ENCODE measurements at places on chromosomes 1 and 21.

GRCh38 chr1:162704673-162705424, 72.6 kb downstream of the DDR2 start:
- no peak for DNase-seq

DNA sequence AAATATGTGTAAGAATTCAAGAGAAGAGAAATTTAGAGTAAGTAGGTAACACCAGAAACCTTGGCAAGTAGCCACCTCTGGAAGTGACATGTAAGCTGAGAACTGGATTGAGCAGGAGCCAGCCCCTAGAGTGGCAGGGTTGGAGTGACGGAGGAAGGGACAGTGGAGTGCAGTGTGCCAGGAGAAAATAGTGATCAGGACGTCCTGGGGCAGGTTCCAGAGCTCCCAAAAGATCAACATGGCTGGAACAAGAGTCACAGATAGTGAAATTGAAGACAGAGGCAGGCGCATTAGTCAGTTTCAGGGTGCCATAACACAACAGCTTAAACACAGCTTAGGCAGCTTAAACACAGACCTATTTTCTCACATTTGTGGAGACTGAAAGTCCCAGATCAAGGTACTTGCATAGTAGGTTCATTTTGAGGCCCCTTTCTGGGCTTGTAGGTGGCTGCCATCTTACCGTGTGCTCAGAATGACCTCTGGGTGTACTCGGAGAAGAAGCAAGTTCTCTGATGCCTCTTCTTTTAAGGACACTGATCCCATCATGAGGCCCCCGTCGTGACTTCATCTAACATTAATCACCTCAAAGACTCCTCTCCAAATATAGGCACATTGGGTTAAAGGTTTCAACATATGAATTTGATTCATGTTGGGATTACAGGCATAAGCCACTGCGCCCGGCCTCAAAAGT, 37.2 kb downstream of the GNPAT start:
- no peak for DNase-seq

DNA sequence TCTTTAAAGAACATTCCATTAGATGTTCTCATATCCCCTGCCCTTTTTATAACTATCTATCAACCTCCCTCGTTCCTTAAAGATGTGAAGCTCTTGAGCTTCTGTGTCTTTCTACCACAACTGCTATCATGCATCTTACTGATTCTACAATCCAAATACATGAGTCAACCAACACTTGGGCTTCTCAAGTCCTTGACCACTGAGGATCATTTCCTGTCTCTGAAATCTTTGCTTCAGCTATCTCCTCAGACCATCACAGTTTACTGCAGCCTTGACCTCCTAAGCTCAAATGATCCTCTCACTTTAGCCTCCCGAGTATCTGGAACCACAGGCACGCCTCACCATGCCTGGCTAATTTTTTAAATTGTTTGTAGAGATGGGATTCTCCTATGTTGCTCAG, 75.2 kb downstream of the FMO4 start:
- DNase-seq, result peak; percentile 17

GRCh38 chr1:85576266-85576641, 4.3 kb upstream of the CCN1 start:
- peak; percentile 81 for DNase-seq

DNA sequence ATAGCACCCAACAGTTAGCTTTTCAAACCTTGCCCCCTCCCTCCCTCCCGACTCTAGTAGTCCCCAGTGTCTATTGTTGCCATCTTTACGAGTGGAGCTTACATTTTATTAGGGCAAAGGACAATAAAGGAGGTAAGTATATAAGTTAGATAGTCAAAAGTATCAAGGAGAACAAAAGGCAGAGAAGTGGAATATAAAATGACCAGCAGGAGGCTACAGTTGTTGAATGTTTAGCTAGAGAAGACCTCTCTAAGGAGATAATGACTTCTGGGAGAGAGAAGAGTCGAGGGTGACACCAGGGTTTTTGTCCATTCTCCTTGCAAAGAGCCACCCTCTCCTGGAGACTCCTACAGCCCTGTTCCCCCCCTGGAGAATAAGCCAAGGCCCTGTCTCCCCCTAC, 48.7 kb downstream of the SYT6 start:
- no peak for DNase-seq

GRCh38 chr1:219041818-219042217, 131.9 kb upstream of the LYPLAL1 start:
- no peak for DNase-seq

DNA sequence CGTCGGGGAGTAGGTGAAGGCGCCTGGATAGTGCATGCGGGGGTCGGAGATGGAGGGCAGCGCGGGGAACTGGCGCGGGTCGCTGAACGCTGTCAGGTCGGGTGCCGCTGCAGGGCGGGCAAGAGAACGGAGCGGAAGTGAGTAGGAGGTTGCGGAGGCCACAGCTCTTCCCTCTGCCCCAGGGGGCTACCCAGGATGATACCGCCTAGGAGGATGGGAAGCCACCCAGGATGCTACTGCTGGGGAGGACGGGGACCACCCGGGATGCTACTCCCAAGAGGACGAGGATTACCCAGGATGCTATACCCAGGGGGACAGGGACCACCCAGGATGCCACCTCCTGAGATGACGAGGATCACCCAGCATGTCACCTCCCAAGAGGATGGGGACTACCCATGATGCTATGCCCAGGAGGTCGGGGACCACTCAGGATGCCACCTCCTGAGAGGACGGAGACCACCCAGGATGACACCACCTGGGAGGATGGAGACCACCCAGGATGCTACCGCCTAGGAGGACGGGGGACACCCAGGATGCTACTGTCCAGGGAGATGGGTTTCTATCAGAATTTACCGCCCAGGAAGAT, 123.8 kb downstream of the CLIC6 start:
- no peak for DNase-seq

DNA sequence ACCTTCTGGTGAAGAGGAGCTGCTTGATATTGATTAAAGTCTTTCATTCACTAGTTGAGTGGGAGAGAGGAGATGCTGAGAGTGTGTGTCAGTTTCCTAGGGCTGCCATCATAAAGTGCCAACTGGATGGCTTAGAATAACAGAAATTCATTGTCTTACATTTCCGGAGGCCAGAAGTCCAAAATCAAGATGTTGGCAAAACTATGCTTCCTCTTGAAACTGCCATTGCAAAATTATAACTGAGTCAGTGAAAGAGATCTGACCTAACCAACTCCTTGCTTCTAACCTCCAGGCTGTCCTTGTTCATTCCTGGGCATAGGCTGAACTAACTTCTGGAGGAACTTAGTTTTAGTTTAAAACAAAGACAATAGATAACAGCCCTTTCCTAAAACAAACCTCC, 47.1 kb downstream of the PTGS2 start:
- no peak for DNase-seq

DNA sequence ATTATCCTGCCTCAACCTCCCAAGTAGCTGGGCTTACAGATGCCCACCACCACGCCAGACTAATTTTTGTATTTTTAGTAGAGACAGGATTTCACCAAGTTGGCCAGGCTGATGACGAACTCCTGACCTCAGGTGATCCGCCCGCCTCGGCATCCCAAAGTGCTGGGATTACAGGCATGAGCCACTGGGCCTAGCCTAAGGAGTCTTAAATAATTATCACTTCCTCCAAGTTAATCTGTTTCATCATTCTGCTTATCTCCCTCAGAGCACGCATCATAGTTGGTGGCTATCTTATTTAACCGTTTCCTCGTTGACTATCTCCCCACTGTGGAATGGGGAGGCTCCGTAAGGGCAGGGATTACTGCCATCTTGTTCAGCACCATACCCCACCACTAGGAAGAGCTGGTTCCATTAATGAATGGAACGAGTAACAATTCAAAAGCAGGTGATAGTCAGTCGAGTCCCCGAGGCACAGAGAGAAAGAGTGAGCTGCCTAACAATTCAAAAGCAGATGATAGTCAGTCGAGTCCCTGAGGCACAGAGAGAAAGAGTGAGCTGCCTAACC, 52.7 kb downstream of the GLUL start:
- DNase-seq, result no peak

DNA sequence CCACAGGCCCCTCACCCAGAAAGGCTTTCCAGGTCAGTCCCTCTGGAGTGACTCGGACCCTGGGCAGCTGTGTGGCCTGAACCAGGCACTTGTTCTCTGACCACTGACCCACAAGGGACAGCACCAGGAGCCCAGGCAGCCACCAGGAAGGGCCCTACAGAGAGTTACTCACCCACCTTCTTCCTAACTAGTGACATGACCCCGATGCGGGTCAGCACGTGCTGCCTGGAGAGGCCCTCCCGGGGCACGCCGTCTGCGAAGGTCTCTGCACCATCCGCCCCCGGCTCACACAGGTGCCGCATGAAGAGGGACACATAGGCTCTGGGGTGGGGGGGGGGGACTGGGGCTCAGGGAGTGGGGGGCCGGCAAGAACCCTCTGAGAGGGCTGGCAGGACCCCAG, 55.8 kb downstream of the CHD5 start:
- no peak for DNase-seq

GRCh38 chr1:53087332-53088285, 25.6 kb downstream of the PODN start:
- no peak for DNase-seq

- peak; percentile 33 for DNase-seq
Measured at GRCh38 chr1:16367968-16368890, 1.2 kb downstream of the SZRD1 start.

DNA sequence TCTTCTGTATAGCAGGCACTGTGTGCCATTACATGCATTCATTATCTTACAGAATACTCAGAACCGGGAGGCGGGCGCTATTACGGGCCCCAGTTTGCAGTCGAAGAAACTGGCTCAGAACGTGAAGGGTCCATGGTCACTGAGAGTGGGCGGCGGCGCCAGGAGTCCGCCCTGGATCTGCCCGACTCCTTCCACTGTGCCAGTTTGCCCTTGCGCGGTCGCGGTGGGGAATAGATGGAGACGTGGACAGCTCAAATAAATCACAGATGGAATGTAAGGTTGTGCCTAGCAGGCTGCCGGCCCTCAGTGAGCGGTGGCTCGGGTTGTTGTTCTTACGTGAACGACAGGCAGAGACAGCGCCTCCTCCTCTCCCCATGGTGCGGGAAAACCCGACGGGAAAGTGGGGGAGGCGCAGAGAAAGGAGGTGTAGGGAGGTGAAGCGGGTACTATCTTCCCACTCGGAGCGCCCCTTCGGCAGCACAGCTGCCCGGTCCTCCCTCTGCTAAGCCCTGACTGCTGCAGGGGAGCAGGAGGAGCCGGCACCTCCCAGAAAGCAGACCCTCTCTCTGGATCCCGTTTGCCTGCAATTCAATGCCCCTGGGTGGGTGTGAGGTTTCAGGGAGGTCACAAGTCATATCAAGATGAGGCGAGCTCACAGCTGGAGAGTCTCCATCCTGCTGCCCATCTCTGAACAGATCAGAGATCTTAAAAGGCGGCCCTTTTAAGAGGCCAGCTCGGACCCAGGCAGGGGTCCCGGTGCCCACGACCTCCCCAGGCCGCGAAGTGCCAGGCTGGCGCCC, 1.1 kb downstream of the COL9A2 start:
- DNase-seq, result no peak

GRCh38 chr1:175449306-175449705, 256.7 kb upstream of the KIAA0040 start:
- no peak for DNase-seq

DNA sequence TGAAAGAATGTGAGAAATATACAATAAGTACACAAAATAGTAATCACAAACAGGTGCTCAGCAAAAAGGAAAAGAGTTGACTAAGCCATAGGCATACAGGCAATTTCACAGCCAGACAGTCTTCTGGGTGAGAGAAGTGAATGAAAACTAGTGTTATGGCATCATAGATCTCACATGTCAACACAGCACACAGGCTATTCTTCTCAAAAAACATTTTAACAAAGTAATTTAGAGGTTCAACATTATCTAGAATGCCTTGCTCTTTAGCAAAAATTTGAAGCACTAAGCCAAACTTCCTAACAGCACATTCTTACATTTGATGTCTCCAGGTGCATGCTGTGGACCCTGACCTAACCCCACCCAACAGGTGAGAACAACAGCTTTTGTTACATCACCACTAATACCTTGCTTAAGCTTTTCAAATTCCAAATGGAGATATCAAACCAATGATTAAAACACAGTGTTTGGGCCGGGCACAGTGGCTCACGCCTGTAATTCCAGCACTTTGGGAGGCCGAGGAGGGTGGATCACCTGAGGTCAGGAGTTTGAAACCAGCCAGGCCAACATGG, 30.5 kb downstream of the OTUD7B start:
- DNase-seq, result no peak

DNA sequence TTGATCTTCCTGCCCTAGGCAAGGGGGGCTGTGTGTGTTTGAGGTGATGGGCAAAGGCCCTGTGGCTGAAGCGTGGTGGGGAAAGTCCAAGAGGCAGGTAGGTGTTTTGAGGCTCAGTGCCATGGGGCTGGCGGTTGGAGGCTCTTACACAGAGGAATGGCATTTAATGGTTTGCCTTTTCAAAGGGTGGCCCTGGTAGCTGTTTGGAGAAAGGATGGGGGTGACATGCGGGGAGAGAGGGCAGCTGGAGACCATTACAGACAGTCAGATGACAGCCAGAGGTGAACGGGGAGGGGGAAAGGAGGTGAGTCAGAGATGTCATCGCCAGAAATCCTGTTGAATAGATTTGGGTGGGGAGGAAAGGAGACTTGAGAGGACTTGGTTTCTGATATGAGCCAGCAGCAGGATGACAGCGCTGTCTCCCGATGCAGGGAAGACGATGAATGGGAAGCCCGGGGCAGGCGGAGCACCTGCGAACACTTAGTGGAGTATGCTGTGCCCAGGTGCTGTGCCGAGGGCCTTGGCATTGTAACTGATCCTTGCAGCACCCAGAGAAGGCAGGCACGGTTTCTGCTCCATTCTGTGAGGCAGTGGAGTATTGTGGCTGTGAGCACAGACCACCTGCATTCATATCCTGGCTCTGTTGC, 56.3 kb downstream of the MAN1C1 start:
- peak; percentile 26 for DNase-seq

- no peak for DNase-seq
Measured at GRCh38 chr1:231040800-231041718, 1.0 kb upstream of the FAM89A start.

- DNase-seq, result peak; percentile 21
Measured at GRCh38 chr1:162689745-162690671, 57.7 kb downstream of the DDR2 start.

- DNase-seq, result no peak
Measured at GRCh38 chr1:42700006-42700405, 17.8 kb downstream of the YBX1 start.

All from fibroblast of skin of abdomen (primary cell).